SK-N-DZ (cell line): ENCODE measurements at places on chromosomes 5 and 9.

GRCh38 chr5:143002459-143003327 lies 232.5 kb downstream of the ARHGAP26 start:
- peak; percentile 40 for DNase-seq

- DNase-seq, result no peak
Observed at GRCh38 chr5:81315830-81316229, 14.4 kb downstream of the ZCCHC9 start.

- no peak for DNase-seq
Observed at GRCh38 chr5:10853154-10853553, 92.1 kb upstream of the DAP start.

DNA sequence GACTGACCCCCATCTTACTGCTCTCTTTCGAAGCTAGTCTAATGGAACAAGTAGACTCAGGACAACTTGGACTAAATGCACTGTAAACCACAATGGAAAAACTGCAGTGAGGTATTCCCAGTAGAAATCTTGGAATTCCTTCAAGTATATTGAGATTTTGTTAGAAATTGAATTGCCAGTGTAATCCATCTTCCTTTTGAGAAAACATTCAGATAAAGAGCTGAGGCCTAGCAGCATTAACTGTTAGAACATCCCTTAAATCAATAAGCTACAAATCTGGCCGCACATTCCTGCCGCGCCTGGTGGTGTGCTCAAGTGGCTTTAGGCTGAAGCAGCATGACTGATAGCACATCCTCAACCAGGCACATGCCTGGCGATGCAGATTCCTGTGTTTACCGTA lies 29.3 kb downstream of the PPIC start:
- DNase-seq, result peak; percentile 48

DNA sequence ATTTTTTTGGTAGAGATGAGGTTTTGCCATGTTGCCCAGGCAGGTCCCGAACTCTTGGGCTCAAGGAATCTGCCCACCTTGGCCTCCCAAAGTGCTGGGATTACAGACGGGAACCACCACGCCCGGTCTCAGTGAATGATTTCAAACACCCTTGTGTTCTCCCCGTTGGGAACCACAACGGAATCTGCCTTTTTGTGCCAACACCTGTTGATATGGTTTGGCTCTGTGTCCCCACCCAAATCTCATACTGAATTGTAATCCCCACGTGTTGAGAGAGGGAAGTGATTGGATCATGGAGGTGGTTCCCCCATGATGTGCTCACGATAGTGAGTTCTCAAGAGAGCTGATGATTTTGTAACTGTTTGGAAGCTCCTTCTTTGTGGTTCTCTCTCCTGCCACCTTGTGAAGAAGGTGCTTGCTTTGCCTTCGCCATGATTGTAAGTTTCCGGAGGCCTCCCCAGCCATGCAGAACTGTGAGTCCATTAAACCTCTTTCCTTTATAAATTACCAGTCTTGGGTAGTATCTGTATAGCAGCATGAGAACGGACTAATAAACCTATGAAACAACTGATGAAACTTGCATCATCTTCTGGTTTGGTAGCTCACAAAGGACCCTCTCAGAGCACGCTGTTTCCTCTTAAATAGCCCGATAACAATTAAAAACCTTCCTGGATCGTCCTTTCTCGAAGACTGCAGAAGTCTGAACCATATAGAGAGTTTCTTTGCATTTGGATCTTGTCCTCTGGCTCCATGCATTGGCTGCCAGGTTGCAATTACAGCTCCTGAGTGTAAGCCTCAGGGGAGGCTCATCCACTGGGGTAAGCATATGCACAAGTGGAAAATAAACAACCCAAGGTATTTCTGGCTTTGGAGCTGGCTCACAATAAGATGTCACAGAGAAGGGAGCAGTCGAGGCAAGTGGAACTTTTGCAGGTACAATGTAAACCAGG lies 91.5 kb downstream of the SPRY4 start:
- DNase-seq, result no peak

DNA sequence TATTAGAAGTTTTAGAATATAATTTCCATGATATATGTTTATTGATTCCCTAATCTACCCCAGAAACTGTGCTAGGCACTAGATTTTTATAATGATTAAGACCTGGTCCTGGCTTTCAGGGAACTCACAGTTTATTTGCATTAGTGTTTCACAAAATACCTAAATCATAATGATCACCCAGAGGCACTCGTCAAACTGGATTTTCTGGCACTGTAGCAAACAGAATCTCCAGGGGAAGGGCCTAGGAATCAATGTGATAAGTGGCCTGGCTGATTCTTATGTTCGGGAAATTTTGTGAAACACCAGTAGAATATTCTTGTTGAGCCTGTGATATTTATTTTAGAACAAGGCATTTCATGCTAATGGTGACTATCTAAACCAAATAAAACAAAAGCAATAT lies 37.4 kb upstream of the SRP19 start:
- no peak for DNase-seq

DNA sequence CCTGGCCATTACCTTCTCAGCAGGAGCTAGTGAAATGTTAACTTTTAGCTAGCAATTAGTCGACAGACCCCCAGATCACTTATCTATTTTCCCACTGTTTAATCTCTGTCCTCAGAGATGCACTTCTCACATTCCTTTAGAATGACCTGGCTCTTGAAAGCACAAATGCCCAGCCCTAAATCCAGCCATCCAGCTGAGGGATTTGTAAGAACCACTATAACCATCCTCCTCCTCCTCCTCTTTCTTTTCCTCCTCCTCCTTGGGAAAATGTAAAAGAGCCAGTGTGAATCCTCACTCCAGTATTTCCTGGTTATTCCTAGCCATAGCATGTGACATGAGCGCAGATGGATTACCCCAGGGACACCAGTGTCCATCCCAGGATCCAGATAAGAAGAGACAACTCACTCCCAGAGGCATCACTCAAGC lies 124.3 kb downstream of the ENC1 start:
- DNase-seq, result peak; percentile 46
